ENCODE measurements at places on chromosomes 1 and 21.

DNA sequence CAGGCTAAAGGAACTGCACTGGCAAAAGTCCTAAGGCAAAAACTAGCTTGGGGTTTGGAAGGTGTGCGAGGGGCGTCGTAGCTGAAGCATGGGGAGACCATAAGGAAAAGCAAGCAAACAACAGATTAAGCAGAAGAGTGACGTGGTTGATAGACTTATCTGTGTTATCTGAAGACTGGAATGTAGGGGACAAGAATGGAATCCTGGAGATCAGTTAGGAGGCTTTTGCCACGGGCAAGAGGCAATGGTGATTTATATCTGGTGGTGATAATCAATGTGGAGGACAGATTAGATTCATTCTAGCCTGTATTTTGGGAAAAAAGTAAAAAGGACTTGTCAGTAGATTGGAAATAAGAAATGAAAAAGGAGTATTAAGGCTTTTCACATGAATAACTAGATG, 97.4 kb downstream of the ITSN1 start:
- no peak for DNase-seq

DNA sequence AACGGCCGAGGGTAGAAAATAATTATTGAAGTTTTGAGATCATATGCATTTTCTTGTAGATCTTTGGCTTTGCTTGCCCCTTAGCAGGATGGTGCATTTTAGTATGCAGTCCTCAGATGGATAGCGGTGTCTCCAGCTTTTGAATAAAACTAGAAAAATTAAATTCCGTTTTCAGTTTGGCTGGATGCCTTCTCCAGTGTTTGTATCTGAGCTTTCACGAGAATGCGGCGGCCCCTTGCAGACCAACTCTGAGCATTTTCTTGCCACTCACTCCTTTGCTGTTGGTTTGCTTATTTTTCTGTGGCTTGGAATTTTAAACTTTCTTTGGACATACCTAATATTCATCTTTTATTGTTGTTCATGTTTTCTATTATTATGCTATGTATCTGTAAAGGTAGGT, 192.6 kb downstream of the NFIA start:
- no peak for DNase-seq

DNA sequence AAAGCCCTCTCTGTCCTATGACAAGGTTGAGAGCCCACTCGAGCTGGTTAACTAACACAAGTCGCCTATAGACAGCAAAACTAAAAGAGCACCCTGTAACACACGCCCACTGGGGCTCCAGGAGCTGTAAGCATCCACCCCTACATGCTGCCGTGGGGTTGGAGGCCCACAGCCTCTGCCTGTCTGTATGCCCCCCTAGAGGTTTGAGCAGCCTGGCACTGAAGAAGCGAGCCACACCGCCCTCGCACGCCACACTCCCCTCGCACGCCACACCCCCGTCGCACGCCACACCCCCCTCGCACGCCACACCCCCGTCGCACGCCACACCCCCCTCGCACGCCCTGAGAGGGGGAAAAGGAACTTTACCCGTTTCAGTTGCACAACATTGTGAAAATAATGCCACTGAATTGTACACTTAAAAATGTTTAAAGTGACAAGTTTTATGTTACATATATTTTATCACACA, 13.2 kb upstream of the HMGCL start:
- DNase-seq, result peak; percentile 52

DNA sequence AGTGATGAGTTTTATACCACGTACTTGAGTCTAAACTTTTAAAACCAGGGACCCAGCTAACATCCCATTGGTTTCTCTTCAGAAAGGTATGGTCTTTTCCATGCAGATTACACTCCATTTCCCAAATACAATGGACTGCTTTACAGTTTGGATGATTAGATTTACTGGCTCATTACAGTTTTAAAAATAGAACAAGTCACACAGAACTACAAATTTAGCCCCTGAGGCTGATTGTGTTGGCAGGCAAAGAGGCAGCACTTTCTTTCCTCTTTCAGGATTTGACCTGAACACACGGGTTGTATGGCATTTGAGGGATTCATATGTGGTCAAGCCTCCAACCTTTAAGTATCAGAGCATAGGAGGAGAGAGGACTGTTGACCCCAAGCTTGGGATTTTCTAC, 21.8 kb upstream of the VTCN1 start:
- DNase-seq, result no peak

DNA sequence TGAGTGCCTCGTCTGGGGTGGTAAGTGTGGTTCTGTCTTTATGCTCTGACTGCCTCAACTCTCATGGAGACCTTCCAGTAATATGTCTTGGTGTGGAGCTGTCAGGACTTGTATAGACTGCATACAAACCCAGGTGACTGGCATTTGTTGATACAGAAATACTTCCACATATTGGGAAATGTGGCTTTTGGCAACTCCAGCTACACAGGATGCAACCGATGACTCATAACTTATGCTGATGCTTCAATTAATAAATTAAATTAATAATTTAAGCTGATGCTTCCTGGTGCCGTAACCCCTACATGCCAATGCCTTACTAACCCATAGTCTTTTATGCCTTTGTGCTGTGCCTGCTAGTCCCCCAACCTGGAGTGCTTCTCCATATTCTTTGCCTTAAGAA, 72.3 kb upstream of the ARTN start:
- DNase-seq, result peak; percentile 72

GRCh38 chr1:61496501-61496900, 228.4 kb downstream of the TM2D1 start:
- peak; percentile 77 for DNase-seq

- no peak for DNase-seq
Observed at GRCh38 chr1:94433866-94434265, 15.7 kb downstream of the ABCD3 start.

- no peak for DNase-seq
Observed at GRCh38 chr1:38030596-38031512, 15.7 kb downstream of the POU3F1 start.

- DNase-seq, result peak; percentile 25
Observed at GRCh38 chr1:63935143-63935542, 161.3 kb downstream of the ROR1 start.

DNA sequence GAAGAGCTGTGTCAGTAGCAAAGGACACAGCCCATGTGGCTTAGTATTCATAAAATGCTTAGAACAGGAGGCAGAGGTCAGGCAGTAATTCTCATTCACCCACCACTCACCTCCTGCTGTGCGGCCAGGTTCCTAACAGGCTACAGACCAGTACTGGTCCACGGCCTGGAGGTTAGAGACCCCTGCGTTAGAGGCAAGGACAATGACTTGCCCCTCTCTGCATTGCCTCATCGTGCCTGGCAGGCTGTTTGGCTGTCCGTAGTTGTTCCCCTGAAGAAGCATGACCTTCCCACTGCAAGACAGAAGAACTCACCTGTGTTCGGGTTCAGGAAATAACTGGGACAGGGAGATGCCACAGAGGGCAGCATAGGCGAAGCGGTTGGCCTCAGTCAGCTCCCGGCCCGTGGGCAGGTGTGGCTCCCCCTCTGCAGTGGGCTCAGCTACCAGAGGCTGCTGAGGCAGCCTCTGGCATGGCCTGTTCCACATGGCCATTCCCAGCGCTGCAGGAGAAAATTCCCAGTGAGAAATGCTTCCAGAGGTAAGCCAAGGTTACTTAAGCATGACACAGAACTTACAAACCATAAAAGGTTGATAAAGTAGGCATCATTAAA, 19.3 kb downstream of the TMCO4 start:
- DNase-seq, result no peak

Measured in fibroblast of pulmonary artery (primary cell).